ENCODE measurements at places on chromosomes 16 and 17.

DNA sequence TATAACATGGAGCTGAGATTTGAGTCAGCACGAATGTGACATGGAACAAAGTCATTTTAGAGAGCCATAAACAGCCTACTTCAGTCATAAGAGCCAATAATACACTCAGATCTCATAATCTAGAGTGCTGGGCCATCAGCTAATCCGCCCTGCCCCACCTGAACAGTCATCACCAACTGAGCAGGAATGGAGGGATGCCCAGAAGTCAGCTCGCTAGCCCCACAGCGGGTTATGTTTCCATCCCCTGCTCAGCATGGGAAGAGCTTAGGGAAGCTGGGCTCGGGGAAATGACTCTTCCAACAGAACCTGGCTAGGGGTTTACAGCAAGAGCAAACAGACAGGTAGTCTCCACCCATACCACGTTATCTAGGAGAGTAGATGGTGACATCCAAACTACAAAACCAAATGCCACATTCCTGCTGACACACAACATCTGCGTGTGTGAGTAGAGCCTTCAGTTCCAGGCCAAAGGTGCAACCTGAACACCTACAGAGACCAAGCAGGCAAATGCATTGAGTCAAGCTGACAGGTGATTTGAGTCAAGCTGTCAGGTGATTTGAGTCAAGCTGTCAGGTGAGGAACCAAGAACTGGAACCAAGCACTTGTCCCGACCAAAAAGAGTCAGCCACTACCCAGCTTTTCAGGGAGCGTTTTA lies 2.0 kb downstream of the TMEM11 start:
- no peak for DNase-seq

DNA sequence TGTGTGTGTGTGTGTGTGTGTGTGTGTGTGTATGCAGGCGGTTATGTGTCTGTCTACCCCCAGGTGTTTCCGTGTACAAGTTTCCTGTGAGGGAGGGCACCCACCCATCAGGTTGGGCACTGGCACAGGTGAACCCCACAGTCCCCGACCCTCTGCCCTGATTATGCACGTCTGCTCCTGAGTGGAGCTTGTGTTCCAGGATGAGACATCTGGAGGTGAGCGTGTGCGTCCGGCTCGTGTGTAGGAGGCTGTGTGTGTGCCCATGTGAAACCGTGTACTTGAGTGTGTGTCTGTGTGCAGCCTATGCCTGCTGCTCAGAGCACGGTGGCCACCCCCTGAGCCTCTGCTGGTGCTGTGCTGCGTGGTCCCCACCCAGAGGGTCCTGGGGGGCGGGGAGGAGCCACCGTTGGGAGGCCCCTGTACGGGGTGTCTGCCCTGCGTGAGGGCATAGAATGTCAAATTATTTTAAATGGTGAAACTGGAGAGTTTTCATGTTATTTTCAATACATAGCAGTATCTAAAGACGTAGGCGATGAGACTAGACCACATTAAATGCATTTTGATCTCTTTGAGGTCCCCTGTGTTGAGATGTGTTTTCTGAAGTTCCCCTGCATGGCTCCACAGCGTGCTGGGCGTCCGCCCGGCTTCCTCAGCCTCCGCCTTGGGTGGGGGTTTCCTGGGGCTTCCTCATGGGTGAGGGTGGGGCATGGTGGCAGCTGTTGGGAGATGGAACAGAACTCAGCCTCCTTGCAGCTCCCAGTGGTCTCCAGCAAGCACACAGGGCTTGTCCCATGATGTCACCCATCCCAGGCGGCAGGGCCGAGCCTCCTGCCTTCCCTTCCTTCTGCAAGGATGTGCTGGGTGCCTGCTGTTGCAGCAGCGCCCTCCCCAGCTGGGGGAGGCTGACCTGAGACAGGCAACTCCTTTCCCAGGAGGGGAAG lies 43.4 kb downstream of the KCNJ12 start:
- peak; percentile 34 for DNase-seq

DNA sequence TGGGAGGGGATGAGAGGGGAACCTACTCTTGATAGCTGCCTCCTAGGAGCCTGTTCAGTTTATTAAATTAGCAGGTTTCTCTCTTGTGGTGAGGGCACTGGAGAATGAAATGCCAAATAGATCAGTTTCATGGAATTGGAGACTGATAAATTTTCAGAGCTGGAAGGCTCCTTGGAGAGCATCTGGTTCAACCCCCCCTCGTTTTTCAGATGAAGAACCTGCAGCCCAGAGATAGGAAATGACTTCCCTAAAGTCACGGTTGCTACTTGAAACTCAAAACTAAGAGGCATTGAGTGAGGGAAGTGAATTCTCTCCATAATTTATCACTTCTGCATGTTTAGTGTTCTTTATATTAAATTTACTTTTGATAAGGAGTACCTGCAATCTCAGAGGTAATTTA lies 366.0 kb upstream of the CCL2 start:
- DNase-seq: no peak

GRCh38 chr16:81639931-81640680 lies 139.0 kb upstream of the PLCG2 start:
- DNase-seq: no peak

DNA sequence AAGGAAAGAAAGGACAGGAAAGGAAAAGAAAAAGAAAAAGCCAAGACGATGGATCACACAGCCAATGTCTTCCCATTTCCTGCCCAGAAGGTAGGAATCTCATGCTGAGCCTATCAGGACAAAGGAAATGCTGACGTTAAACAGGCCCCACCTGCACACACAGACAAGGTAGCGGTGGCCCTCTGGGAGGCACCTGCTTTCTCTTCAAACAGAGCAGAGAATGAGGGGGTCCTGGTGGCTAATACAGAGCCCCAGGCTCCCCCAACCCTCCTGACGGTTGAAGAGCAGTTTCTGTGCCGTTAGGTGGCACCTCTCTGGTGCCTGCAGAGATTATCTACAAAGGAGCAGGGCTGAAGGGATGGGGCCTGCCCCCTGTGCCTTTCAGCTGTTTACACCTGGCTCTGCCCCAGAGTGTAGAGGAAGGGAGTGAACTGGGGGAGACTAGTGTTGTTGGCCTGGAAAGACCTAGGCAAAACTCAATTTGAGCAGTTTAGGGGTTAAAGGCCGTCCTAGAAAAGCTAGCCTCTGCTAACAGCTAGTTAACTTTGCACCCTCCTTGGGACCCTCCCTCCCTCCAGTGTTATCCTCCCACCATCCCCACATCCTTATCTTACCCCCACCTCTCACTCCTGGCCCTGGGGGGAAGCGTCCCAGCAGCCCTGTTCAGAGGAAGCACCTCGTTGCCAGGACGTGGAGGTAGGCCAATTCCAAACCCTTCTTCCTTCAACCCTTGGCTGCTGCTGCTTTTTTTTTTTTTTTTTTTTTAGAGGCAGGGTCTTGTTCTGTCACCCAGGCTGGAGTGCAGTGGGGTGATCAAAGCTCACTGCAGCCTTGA lies 56.3 kb downstream of the ARHGAP27 start:
- no peak for DNase-seq

GRCh38 chr17:30323895-30324319 lies 9.9 kb downstream of the TMIGD1 start:
- DNase-seq: peak; percentile 52

GRCh38 chr16:88144028-88144511 lies 192.8 kb downstream of the BANP start:
- DNase-seq: no peak

DNA sequence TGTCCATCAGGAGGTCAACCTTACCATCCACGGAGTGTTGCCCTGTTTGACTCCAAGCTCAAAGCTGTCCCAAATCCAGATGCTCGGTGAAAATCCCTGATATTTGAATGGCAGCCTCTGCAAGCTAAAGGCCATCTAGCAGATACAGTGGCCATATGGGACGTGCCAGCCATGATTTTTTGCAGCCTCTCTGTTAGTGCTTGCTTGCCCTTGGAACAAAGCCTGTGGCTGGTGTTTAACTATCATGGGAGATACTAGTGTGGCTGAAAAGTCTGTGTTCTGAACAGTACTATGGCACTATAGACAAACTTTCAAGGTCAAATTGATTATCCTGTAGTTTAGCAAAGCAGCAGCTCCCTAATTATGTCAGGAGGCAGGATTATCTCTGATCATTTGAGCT lies 214.3 kb downstream of the CDH13 start:
- no peak for DNase-seq

DNA sequence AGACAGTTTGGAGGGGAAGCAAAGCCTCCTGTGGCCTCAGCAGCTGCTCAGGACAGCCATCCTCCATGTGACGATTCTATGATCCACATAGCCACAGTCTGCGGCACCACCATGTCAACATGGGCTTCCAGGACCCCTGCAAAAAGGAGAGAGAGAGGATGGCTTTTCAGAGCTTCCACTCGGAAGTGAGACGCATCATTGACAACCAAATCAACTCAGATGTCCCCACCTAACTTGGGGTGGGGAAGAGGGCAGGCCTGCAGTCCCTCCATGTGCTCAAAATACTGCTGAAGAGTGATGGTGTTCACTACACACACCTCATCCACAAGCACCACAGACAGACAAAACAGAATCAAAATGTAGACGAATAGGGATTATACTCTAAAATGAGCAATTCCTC lies 5.9 kb upstream of the METTL16 start:
- no peak for DNase-seq

- no peak for DNase-seq
These were observed 57.2 kb downstream of the NUP88 start for GRCh38 chr17:5362162-5362811.

DNA sequence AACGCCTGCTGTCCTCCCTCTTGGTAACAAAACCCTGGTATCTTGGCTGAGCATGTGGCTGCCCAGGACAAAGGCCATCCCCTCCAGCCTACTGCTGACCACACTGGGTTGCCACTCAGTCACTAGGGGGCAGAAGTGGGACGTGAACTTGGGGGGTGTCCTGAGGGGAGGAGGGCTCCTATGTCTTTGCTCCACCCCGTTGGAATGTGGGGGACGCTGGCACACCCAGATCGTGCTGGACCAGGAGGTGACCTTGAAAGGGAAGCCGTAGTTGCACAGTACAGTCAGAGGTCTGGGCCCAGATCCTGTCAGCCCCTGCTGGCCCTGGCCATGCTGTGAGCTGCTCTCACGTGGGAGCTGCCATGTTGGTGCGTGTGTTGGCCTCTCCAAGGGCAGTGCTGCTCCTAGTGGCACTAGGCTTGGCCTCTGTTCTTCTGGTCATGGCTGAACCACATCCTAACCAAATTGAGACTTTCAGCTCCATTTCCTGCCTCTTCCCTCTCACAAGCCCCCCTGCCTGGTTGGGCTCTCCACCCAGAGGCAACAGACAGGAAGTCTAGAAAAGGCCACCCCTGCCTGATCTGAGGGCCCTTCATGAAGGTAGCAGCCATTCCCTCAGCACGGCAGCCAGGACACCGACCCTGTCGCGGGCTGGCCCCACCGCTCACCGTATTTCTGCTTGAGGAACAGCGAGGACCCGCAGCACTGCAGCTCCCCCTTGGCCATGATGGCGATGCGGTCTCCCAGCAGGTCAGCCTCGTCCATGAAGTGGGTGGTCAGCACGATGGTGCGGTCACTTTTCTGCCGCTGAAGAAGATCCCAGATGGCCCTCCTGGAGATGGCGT lies 29.0 kb upstream of the RNPS1 start:
- peak; percentile 19 for DNase-seq

GRCh38 chr17:55233840-55234239 lies 30.9 kb upstream of the HLF start:
- DNase-seq: no peak

- no peak for DNase-seq
These were observed 15.7 kb downstream of the ELAC2 start for GRCh38 chr17:13001991-13002615.

GRCh38 chr17:73028299-73028755 lies 64.2 kb downstream of the SLC39A11 start:
- no peak for DNase-seq

DNA sequence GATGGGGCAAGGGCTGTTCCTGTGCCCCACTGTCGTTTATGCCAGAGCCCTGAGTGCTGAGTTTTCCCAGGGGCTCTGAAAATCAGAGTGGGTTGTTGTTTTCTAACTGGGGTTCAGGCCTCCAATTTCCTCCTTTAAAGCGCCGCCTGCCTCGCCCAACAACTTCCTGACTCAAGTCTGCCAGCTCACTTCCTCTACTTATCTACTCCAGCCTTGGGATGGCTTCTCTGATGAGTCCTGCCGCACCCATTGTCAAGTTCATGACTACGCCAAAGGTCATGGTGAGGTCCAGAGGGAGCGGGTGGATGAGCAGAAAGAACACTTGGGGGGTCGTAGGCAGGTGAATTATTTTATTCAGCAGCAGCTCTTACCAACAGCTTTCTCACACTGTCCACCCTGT lies 104.7 kb downstream of the UTP18 start:
- no peak for DNase-seq

- no peak for DNase-seq
These were observed 669 bp upstream of the DCTPP1 start for GRCh38 chr16:30430428-30430970.

- DNase-seq: peak; percentile 21
These were observed 74.6 kb downstream of the CMC2 start for GRCh38 chr16:80931801-80932707.

- DNase-seq: no peak
These were observed 2.7 kb upstream of the CDK5R1 start for GRCh38 chr17:32484041-32484461.

- DNase-seq: no peak
These were observed 317.7 kb downstream of the MAF start for GRCh38 chr16:79282806-79283205.

DNA sequence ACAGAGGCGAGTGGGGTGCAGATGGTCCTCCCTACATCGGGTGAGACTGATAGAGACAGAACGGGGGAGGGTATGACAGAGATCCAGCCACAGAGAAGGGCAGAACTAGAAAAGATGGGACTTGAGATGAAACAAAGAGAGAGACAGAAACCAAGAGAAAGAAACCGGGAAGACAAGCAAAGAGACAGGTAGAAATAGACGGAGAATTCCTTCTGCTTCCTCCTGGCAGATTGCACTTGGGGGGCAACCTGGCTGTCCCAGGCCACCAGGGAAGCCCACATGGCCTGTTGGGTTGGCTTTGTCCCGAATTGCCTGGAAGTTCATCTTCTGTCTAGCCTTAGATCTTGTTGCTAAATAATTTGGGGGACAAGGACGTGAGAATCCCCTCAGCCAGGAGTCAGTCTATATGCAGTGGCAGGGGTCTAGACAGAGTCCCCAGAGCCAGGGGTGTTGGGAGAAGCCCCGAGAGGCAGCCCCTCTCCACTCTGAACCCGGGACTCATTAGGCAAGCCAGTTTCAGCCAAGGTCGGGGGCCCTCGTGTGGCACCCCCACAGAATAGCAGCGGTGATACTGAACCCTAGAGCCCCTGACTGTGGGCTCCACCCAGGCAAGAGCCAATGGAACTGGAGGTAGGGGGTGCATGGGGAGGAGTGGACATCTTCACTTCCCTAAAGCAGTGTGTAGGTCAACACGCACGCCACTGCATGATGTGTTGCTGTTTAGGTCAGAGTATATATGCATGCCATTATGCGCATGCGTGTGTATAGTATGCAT lies 627 bp upstream of the TSPOAP1 start:
- peak; percentile 91 for DNase-seq

- DNase-seq: no peak
These were observed 7.7 kb upstream of the GINS3 start for GRCh38 chr16:58384437-58385055.

DNA sequence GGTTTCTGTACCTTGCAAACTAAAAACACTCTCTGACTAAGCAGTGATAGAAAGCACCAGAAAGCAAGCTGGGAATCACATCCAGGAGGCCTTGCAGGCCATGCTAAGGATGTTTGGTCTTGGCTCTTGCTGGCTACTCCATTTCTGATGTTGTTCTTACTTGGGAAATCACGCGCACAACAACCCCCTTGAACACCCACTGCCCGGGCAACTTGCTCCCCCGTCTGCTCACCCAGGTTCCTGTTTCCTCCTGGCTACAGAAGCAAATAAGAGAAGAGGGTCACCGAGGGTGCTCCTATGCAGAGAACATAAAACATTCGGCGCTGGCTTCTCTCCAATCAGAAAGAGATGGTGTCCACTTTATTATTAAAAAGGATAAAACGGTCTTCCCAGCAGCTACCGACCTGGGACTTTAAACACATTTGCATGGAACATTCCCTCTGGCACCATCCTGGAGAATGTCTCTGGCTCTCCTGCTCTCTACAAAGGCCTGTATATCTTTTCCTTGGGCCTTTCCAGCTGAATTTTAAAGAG lies 271.2 kb upstream of the RPL38 start:
- no peak for DNase-seq
